Effector memory CD4-positive, alpha-beta T cell (primary cell): ENCODE measurements at places on chromosomes 2 and 18.

- H3K4me1 ChIP-seq: no peaks in the 10 kb centered on the region
- no peak overlapping the region for H3K4me3 ChIP-seq
- H3K27me3 ChIP-seq: no peaks in the 10 kb centered on the region
- no peak overlapping the region for H3K27ac ChIP-seq
- no peaks in the 10 kb centered on the region for H3K36me3 ChIP-seq
Observed at GRCh38 chr2:237282568-237283128, 131.3 kb downstream of the COL6A3 start.

DNA sequence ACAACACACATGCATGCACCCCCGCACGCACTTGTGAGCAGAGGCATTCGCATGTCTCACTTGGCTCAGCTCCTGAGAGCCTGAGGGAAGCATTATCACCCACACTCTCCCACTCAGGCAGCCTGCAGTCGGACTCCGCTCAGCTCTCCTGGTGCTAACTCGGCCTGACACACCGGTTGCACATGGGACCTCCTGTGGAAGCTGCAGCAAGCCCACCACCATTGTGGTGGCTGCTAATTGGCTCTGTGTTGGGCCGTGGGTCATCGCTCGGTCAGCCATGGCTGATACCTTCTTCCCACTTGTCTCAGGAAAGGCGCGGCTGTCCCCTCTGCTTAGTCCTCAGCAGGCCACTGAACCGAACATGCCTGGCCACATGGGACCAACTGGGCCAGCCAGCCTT, 13.7 kb upstream of the TEX261 start:
- no peak for DNase-seq
- no peak overlapping the region for H3K4me3 ChIP-seq
- no peaks in the 10 kb centered on the region for H3K4me1 ChIP-seq
- no peaks in the 10 kb centered on the region for H3K27me3 ChIP-seq
- H3K27ac ChIP-seq: no peak overlapping the region

- peaks cover 17% of the 10 kb centered on the region for H3K4me1 ChIP-seq
- no peaks in the 10 kb centered on the region for H3K36me3 ChIP-seq
- no peak overlapping the region for H3K27ac ChIP-seq
- H3K27me3 ChIP-seq: no peaks in the 10 kb centered on the region
Observed at GRCh38 chr2:197168705-197169104, 141.9 kb downstream of the ANKRD44 start.

GRCh38 chr2:128416109-128416785, 97.6 kb upstream of the HS6ST1 start:
- no peaks in the 10 kb centered on the region for H3K27me3 ChIP-seq
- H3K27ac ChIP-seq: no peak overlapping the region
- no peaks in the 10 kb centered on the region for H3K4me1 ChIP-seq
- no peaks in the 10 kb centered on the region for H3K36me3 ChIP-seq
- H3K4me3 ChIP-seq: no peak overlapping the region
- no peak for DNase-seq

GRCh38 chr2:235007664-235008457, 56.0 kb downstream of the SH3BP4 start:
- H3K27ac ChIP-seq: no peak overlapping the region
- H3K4me1 ChIP-seq: no peaks in the 10 kb centered on the region
- DNase-seq: no peak

DNA sequence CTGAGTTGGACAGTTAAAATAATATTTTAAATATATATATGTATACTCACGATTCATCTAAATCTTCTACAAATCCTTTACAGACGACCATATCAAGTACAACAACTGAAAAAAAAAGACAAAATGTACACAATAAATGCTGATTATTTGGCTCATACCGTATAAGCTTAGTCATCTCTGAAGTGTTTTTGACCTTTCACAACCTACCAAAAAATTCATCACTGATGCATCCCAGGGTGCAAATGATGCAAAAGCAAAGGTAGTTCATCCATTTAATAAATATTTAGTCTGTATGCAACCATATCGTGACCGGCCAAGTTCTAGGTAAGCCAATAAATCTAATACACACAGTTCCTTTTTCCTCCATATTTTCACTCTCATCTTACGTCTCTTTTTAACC, 1.1 kb downstream of the TMX3 start:
- H3K36me3 ChIP-seq: peaks cover 26% of the 10 kb centered on the region
- H3K4me1 ChIP-seq: peaks cover 5% of the 10 kb centered on the region
- peak overlapping the region; percentile 81 for H3K4me3 ChIP-seq
